ENCODE measurements at places on chromosomes 11 and 22.

DNA sequence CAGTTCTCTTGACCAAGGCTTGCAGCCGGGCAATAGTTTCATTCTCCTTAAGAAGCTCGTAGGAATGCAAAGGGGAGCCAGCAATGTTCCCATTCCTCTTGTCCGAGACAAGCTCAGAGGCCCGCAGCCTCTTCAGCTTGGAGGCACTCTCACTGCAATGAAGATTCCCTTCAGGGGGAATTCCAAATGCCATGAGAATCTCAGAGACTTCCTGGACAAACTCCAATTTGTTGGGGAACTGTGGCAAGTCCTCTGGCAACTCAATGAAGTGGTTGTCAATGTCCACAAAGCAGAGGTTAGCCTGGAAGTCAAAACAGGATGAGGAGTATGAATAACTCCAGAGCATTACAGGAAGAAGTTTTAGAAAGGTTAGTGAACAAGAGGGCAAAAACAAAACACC, 84.4 kb downstream of the DENND5A start:
- DNase-seq, result no peak

- no peak for DNase-seq
Observed at GRCh38 chr22:36385491-36386350, 2.0 kb downstream of the MYH9 start.

DNA sequence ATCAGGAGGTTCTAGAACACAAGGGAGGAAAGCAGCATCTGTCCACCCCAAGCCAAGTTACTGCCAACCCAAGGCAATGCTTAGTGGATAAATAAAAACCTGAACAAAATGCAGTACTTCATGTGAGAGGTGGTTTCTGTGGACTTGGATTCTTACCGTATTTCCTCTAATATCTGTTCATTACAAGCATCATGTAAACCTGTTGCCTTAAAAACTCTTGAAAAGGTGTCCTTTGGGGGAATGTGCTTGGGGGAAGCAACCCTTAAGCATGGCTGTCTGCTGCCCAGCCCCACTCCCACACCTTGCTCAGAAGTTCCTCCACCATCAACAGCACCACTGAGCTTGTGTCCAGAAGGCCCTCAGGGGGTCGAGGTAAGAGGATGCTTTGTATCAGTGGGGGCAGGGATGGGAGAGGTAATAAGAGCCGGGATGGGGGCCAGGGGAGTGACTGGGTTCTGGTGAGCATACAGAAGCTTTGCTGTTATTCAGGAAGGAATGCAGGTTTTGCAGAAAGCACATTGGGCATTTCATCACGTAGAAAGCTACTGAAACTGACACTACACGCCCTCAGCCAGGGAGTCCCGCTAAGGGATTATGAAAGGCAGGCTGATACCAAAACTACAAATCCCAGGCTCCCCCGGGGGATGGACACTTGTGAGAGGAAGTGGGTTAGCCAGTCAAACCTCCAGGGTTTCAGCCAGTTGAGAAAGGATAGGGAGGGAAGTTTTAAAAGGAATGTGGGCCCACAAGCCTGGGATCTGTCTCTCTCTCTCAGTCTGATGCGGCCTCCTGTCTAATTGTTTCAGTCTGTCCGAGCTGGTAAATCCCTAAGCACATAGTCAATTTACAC, 52.0 kb downstream of the KCNJ1 start:
- no peak for DNase-seq

DNA sequence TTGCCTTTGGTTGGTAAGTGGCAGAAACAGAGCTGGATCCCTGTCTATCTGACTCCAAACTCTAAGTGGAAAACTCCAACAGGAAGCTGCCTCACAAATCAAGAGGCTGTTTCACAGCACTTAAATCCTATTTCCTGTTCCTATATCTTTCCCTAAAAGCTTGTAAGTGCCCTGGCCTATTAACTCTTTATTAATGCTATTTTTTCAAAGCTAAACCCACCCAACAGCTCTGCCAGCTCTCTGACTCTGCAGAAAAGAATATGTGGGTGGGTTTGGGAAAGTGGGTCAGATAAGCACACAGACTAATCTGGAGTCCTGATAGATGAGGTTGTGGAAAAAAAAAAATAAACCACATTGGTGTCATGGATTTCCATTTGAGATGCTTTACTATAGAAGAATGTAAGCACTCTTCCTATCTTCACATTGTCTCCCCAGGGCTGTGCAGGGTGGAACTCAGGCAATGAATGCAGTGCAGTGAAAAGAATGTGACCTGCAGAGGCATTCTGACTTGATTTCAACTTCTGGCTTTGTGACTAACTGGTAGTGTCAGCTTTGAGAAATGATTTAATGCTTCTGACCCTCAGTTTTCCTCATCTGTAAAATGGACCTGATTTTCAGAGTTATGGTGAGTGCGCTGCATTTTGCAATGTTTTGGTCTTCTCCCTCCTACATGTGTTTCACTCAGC, 125.6 kb downstream of the AASDHPPT start:
- DNase-seq, result no peak

GRCh38 chr11:1554981-1555712, 16.9 kb downstream of the DUSP8 start:
- no peak for DNase-seq

DNA sequence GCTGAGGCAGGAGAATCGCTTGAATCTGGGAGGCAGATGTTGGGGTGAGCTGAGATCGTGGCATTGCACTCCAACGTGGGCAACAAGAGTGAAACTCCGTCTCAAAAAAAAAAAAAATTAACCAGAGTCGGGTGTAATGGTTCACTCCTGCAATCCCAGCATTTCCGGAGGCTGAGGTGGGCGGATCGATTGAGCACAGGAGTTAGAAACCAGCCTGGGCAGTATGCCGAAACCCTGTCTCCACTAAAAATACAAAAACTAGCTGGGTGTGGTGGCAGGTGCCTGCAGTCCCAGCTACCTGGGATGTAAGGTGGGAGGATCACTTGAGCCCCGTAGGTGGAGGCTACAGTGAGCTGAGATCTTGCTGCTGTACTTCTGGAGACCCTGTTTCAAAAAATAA, 1.5 kb downstream of the RANGAP1 start:
- DNase-seq, result no peak

GRCh38 chr11:134120143-134120850, 51.4 kb downstream of the JAM3 start:
- DNase-seq, result no peak

GRCh38 chr11:70735976-70736375, 337.6 kb downstream of the CTTN start:
- no peak for DNase-seq

GRCh38 chr11:845872-846495, 3.3 kb downstream of the TSPAN4 start:
- no peak for DNase-seq

DNA sequence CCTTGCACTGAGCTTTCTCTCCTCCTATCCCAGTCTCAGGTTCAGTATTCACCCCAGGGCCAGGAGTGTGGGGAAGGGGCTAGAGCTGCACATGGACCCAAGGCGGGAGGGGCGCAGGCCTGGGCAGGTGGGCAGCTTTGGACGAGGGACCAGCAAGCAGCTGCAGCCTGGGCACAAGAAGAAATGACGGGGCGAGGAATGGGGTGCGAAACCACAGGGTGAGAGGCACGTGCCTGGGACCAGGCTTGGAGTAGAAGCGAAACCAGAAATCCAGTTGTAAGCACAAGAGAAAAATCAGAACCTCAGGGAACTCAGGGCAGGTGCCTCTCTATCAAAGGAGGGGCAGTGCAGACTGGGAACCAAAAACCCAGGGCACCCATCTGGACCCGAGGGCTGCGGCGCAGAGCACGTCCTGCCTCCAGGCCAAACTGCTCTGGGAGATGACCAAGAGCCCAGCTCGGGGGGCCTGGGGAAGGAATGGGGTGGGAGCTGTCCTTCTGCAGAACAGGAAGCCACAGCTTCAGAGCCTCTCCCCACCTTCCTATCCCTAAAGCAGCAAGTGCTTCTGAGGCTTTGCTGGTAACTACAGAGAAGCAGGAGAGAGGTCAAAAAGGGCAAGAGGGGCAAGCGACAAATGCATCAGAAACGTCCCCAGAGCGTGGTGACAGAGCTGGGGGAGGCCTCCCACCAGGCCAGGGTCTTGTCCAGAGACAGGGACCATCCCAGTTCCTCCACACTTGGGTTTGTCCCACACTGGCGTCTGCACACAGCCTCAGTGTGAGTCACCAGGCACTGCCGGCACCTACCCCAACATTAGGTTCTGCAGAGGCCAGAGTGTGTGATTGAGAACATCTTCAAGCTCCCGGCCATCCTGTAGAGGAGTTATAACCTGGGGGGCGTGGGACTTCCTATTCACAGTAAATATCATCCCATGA, 18.3 kb upstream of the TMPRSS4 start:
- no peak for DNase-seq

- no peak for DNase-seq
Observed at GRCh38 chr22:20647586-20648305, 126.2 kb upstream of the SERPIND1 start.

- DNase-seq, result no peak
Observed at GRCh38 chr11:837189-837989, 4.6 kb downstream of the CD151 start.

GRCh38 chr22:31489632-31490495, at the start of gene EIF4ENIF1:
Gene EIF4ENIF1 (minus strand): TSS chr22:31489842. CDS start chr22:31488718, 1,124 bp downstream.
- peak; percentile 79 for DNase-seq

DNA sequence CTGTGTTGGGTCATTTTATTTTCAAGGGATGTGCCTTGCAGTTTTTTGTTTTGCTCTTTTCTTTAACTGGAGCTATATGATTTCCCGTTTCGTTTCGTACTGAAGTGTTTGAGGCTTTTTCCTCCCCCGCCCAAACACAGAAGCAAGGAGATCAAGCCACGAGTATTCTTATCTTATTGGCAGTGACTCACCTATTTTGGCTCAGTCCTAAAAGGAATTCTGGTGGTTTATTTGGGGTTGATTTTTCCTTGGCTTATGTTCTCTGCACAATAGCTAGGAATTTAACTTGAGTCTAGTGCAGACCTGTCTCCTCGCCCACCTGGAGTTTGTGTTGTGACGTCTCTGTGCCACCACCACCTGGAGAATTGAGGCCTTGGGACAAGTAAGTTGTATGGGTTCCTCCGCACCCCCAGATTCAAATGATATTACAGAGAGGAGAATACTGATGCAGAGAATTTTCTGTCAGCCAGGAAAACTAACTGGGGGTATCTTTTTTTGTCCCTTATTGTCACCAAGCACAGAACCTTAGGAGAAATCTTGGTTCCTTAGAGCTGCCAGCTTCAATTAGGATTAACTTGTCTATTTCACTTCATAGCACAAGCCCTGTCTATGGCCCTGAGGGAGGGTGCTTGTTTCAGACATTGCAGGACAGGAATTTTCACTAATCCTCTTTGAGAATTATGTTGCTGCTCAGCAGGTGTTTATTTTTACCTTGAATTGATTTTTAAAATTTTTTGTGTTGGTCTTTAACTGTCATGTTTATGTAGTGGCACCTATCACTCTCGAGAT, 90.4 kb upstream of the BIRC3 start:
- DNase-seq, result no peak

DNA sequence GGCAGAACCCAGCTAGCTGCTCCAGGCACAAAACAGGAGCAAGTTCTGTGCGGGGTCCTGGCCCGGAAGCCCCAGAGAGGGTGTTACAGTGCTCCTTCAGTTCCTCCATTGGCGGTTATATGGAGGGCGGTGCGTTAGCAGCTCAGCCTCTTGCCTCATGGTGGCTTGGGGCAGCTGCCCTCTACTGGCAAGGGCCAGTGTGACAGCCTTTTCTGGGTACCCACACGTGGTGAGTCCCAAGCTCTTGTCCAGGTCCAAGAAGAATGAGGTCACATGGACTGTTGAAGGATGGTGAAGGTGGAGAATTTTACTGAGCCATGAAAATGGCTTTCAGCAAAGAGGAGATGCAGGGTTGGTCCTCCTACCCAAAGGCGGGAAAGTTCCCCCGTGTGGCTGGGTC, 100.5 kb downstream of the WT1 start:
- peak; percentile 10 for DNase-seq

DNA sequence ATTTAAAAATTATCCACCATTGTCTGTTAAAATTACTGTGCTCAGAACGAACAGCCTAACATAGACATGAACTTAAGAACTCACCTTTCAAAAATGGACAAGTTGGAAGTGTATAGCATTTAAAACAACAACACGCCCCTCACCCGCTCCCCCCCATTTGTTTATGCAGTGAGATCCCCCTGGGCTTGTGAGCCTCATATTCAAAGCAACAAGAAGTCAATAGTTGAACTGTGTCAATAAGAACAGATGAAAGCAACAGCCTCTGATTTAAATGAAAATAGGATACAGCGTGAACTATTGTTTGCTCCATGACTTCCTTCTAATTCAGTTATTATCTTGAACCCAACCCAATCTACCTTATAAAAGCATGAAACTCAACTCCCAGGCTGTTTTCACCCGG, 314.2 kb downstream of the BLID start:
- DNase-seq, result no peak

- no peak for DNase-seq
Observed at GRCh38 chr11:127531167-127531566, 530.6 kb upstream of the KIRREL3 start.

DNA sequence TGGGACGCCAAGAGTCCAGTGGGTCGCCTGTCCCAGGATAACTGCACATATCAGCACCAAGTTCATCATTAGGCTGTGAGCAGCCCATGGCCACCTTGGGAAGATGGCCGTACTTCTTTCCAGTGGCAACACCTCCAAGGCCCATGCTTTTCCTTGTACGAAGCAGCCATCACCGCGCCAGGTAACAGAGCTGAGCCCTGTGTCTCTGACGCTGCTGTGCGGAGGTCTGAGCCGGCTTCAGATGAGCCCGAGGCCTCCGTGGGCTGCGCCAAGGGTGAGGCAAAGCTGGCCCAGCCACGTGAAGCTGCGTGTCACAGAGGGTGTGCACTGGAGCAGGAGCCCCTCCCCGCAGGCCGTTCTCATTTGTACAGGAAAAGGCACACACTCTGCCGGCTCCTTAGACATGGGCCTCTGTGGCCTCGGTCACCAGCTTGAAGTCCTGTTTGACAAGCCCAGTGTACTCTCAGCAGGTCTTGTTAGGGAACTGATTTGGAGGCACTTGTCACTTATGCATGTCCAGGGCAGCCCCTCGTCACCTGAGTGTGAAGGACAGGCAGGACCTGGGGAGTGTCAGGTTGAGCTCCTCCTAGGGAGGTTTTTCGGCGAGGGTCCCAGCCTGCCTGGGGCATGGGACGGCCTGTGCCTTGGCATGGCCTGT, 401.5 kb downstream of the TBC1D22A start:
- no peak for DNase-seq

DNA sequence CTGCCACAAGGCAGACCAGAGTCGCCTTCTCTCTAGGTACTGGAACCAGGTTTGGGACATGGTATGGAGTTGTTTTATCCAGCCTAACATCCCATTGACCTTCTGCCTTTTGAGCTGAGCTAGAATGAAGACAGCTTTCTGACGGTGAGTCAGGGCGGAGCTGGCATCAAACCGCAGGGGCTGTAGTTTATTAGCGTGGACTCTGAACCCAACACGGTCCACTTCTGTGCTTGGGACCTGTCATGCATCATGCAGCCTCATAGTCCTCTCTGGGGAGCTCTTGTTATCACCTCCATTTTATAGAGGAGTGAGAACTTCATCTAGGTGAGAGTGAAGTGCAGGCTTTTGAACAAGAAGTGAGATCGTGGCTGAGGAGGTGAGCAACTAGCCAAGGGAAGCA, 8.3 kb downstream of the GAL3ST1 start:
- DNase-seq, result no peak

DNA sequence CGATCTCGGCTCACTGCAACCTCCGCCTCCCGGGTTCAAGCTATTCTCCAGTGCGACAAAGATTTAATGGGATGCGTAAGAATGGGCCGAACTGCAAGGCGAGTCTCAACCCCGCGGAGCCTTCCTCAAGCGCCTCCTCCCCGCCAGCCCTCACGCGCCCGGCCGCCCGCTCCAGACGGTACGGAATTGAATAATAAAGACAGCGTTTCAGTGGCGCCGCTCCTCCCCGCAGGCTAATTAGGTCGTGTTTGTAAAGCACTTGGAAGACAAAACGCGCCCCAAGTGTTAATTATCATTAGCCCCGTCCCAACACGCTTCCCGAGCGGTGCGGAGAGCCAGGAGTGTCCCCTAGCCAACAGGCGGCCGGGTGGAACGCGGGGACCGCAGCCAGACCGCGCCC, 192.0 kb downstream of the BUD13 start:
- DNase-seq, result no peak

All from SHP77 (cell line).